ENCODE measurements at places on chromosomes 5 and 9.

- no peak for DNase-seq
These were observed 31.6 kb downstream of the PRLR start for GRCh38 chr5:35198686-35199085.

DNA sequence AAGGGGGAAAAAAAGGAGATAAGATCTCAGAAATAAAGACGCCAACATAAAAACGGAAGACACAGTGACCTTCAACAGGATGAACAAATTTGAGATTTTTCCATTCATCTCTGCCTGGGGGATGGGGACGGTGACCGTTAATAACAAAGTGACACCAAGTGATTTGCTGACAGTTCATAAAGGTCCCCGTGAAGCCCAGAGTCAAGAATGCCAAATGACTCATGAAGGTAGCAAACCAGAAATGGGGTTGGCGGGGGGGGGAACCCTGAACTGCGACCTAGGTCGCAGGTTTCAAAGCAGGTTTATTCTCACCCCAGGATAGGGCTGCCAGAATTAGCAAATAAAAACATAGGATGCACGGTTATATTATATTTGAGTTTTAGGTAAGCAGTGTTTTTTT lies 21.1 kb upstream of the SHB start:
- no peak for DNase-seq

GRCh38 chr9:123411191-123411590 lies 55.2 kb downstream of the CRB2 start:
- DNase-seq = no peak

- peak; percentile 6 for DNase-seq
These were observed 416.3 kb downstream of the SPATA31D1 start for GRCh38 chr9:82404881-82405280.

DNA sequence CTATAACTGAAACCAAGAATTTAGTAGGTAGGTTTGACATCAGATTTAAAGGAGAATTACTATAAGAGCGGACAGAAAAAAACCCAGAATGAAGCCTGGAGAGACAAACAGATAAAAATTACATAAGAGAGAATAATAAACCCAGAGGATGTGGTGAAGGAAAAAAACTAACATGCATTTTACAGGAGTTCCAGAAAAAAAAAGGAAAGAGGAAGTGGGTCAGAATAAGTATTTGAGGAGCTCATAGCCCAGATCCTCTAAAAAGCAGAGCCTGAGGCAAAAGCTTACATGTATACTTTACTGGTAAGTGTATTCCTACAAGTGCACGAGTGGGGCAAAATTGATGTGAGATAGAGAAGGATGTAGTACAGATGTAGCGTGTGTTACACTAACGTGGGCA lies 43.1 kb upstream of the NAA35 start:
- no peak for DNase-seq

Data from fibroblast of lung (primary cell).